GM04504 (cell line): ENCODE measurements at places on chromosomes 1 and 21.

GRCh38 chr1:79040424-79041082, 34.0 kb upstream of the ADGRL4 start:
- DNase-seq = no peak

- DNase-seq = peak; percentile 50
Measured at GRCh38 chr1:64476251-64476952, 6.5 kb downstream of the CACHD1 start.

DNA sequence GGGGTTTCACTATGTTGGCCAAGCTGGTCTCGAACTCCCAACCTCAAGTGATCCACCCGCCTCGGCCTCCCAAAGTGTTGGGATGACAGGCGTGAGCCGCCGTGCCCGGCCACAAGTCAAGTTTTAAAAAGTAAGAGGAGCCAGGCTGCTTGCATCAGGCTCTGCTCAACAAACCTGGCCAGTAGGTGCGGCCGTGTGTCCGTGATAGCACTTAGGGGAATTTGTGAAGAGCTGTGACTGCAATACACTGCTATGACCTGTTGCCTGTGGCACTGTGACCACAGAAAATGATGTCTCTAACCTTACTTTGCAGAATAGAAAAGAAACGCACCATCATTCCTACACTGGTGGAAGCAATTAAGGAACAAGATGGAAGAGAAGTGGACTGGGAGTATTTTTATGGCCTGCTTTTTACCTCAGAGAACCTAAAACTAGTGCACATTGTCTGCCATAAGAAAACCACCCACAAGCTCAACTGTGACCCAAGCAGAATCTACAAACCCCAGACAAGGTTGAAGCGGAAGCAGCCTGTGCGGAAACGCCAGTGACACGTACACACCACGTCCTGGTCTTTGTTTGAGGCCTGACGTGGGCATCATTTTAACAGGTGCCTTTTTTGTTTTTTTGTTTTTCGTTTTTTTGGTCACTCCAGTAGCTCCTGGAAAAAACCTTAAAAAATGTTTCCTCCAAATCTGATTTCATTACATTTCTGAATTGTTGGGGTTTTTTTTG, 16.7 kb downstream of the C1orf174 start:
- no peak for DNase-seq

- DNase-seq = no peak
Measured at GRCh38 chr21:17782051-17782450, 37.1 kb downstream of the C21orf91 start.

DNA sequence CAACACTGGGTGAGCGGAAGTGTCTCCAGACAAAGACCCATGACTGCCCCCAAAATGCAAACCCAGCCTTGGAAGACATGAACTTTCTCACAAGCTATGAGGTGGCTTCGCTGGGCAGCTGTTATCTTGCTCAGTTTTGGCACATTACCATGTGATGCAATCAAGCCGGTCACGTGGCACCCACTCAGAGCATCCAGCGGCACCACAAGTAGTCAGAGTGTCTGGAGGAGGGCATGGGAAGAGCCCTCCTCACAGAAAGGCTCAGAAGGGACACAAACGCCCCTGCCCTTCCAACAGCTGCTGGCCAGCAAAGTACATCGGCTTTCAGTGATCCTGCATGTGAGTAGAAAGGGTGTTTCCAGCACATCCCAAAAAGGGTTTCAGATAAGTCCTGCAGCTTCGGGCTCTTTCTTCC, 145.5 kb upstream of the IRF2BP2 start:
- peak; percentile 72 for DNase-seq

DNA sequence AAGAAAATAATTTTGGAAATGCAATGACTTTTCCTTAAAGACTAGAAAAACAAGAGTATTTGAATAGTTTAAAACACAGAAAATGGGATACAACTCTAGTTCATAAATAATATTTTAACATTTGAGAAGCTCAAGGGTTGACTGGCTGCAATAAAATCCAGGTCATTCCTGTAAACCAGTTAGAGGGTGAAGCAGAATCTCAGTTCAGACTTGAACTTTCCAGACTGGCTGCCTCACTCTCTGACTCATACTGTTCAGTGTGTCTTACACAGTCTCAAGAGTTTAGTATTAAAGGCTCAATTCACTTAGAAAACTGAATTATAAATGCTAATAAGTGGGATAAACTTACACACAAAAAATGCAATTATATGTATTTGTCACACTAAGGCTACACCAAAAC, 89.9 kb downstream of the RAVER2 start:
- DNase-seq = no peak

- DNase-seq = no peak
Measured at GRCh38 chr1:198400063-198400462, 140.4 kb downstream of the ATP6V1G3 start.

GRCh38 chr1:193588311-193589082, 402.1 kb upstream of the B3GALT2 start:
- no peak for DNase-seq

GRCh38 chr1:65791801-65792668, 660 bp upstream of the PDE4B start:
- DNase-seq = peak; percentile 14

DNA sequence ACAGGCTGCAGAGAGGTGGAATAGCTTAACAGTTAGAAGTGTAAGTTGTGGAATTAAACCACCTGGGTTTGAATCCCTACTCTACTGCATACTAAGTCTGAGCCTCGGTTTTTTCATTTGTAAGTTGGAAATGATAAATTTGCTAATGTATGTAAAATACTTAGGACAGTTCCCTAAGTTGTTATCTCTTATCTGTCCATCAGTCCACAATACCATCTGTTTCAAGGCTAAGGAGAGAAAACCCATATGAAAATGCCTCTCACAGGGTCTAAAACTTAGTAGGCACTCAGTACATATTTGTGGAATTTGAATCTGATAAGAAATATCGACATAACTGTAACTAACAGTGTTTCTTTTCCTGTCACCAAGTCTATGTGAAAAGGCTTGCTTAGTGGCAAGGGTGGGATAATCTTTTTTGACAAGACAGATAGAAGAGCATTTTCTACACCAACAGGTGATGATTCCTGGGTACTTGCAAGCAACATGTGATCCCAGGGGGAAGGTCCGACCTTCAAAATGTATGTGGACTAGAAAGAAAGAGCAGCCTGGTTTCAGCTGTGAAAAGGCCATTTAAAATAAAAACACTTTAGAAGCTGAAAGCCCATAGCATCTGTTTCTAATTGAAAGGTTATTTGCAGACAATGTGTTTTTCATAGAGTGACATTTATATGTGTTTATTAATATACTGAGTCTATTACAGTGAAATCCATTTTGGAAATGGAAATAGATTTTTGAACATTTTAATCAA, 202.9 kb downstream of the HHAT start:
- DNase-seq = no peak

- no peak for DNase-seq
Measured at GRCh38 chr1:36157115-36157903, 1.3 kb downstream of the MAP7D1 start.

DNA sequence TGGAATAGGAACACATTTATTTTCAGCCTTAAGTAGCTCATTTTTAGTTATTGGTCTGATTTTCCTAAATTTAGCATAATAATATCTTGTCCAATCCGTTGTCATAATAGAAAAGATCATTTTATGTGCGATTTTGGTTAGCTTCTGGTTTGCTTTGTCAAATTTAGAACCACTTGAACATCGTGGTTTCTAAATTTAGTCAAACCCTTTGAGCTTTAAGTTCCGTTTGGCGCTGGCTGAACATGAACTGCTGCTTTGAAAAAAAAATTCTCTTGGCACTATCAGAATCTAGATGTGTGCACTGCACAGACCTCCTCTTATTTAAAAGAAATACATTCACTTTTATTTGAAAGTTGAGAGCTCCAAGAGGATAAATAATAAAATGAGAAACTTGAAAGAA, 370.6 kb downstream of the PTPRC start:
- no peak for DNase-seq

- DNase-seq = no peak
Measured at GRCh38 chr1:20740781-20741180, 8.3 kb upstream of the SH2D5 start.

DNA sequence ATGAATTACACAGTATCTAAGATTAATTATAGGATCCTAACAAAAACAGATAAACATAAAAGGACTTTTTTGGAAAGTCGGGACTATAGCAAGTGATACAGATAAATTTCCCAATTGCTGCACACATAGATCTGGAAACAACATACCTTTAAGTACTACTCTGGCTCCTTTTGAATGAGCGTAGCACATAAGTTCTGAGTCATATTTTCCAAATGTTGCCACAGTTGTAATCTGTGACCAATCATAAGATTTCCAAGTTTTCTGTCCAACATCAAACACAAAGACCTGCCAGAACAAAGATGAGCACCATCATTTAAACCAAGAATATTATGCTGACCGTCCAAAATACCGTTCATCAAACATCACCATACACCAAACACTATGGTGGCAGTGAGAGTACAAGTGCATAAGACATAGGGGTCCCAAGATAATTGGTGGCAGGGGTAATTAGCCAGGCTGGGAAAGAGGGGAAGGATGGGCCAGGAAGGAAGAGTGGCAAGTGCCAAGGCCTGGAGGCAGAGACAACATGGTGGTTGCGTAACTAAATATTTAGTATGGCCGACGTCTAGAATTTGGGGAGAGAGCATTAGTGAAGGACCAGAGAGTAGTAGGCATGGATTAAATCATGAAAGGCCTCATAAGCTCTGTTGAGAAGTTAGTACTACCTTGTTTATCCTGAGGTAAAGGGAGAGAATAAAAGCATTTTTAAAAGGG, 3.6 kb downstream of the CTBS start:
- no peak for DNase-seq

GRCh38 chr1:204274446-204274845, 60.7 kb upstream of the GOLT1A start:
- DNase-seq = peak; percentile 32

- DNase-seq = no peak
Measured at GRCh38 chr1:152096931-152097330, 8.1 kb upstream of the TCHHL1 start.

GRCh38 chr1:12626888-12627287, 8.9 kb upstream of the DHRS3 start:
- DNase-seq = no peak

- peak; percentile 68 for DNase-seq
Measured at GRCh38 chr1:234862944-234863515, 253.1 kb upstream of the IRF2BP2 start.

GRCh38 chr1:244138399-244138798, 87.3 kb downstream of the ZBTB18 start:
- no peak for DNase-seq

- no peak for DNase-seq
Measured at GRCh38 chr1:9628541-9629444, 22.7 kb upstream of the PIK3CD start.

- no peak for DNase-seq
Measured at GRCh38 chr1:207032528-207033017, at the start of gene C1orf116. C1orf116 (minus strand) TSS chr1:207032756; CDS start chr1:207027598, 5,158 bp downstream.

DNA sequence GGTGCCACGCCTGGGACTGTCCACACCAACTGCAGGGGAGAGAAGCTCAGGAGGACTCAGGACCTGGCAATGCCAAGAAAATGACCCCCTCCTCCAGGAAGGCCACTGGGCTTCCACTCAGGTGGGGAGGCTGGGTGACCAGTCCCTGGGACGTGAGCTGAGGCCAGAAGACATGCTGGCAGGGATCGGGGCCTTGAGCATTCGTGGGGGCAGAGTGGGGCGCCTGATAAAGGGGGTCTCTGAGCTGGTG, 15.3 kb upstream of the COL6A2 start:
- no peak for DNase-seq

- no peak for DNase-seq
Measured at GRCh38 chr1:25256578-25256965, 9.3 kb upstream of the RSRP1 start.

GRCh38 chr1:204989266-204990058, 53.5 kb upstream of the CNTN2 start:
- peak; percentile 60 for DNase-seq

DNA sequence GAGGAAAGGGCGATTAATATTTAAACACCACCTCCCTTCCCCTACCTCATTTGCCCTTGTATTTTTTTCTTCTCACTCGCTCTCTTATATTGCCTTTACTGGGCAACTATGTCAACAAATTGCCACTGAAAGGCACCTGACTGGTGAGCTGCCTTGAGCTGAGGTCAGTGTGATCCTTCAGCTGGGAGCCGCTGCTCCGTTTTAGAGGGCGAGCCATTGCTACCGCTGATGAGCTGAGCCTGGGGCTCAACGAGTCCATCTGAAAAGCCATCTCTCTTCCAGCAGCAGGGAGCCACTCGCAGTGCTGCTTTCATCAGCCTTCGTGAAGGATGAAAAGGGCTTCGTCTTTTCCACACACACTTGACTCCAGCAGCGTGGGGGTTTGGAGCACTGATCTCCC, 108.0 kb upstream of the KIF26B start:
- no peak for DNase-seq

GRCh38 chr21:41411449-41412089, 14.5 kb upstream of the MX1 start:
- DNase-seq = no peak

GRCh38 chr1:61844006-61844405, 101.7 kb downstream of the PATJ start:
- DNase-seq = no peak

DNA sequence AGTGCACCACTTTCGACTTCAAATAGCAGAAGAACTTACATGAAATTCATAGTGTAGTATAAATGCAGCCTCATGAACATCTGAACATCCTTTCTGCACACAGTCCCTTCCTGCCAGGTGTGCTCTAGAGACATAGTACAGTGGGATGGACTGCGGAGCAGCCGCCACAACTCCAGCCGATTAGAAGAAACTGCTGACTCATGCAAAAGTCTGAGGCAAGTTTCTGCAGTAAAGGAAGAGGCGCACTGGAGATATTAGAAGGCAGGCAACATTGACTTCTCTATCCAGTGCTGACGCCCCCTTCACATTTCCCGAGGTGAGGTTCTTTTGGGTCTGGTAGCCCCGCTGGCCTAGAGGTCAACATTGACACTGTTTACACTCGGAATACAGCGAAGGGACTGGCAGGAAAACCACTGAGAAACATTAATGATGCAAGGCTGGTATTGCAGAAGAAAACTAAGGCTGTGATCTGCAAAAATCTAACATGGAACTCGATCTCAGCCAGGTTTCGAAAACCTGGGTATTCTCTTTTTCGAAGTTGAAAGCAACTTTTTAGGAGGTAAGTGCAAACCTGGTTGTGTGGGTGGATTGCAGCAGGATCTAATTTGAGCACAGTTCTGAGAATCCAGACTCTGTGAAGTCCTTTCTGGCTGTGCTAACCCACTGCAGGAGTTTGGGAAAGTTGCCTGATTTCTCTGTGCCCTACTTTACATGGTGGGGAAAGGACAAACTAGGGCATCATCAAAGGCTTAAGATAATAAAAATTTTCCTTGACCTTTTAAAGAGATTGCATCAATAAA, 90.7 kb downstream of the CDC7 start:
- DNase-seq = no peak

- no peak for DNase-seq
Measured at GRCh38 chr1:41864471-41865040, 54.2 kb downstream of the HIVEP3 start.

DNA sequence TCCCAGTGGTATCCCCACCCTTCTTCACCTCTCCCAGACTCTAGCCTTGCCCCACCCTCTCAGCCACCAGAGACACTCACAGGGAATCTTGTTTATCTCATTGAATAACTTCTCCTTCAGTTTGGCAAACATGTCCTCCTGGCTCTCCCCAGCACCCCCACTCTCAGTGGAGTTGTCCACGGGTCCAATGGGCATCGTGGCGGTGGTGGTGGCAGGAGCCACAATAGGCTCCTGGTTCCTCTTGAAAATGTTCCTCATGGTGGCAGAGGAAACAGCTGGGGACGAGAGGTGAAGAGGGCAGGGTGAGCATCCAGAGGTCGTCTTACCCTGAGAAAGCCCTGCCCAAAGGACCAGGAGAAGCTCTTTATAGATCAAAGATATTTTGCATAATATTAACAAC, 104.7 kb downstream of the SYT2 start:
- no peak for DNase-seq
